Natural killer cell (primary cell): ENCODE measurements at places on chromosomes 2 and 18. TPM values are rescaled to one million over a fixed set of nuclear protein-coding genes. Genes with fewer than 3 reads are reported as not detected.

- DNase-seq: no peak
Observed at GRCh38 chr18:78719821-78720220, 259.8 kb upstream of the SALL3 start.

The CELF4 gene
- not detected for total RNA-seq

DNA sequence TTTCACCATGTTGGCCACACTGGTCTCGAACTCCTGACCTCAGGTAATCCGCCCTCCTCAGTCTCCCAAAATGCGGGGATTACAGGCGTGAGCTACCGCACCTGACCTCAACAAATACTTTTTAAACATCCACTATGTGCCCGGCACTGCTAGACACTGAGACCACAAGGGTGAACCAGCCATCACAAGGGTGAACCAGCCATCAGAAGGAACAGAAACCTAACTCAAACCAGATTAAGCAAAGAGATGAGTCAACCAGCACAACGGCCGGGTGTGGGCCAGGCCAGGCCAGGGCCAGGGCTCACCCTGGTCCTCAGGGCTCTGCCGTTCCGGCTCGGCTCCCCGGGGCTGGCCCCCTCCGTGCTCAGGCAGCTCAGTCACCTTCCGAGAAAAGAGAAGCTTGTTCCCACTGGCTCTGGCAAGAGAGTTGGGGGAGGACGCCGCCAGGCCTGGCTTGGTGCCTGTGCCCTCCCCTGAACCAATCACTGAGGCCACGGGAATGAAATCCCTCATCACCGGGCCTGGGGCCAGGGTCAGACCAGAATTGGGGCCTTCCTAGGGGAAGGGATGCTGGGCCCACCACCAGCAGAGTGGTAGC, 4.4 kb downstream of the TEX44 start:
- no peak for DNase-seq

- no peak for DNase-seq
Observed at GRCh38 chr2:39647104-39647765, 18.5 kb upstream of the TMEM178A start.

The PRSS56 gene
- not detected for total RNA-seq

DNA sequence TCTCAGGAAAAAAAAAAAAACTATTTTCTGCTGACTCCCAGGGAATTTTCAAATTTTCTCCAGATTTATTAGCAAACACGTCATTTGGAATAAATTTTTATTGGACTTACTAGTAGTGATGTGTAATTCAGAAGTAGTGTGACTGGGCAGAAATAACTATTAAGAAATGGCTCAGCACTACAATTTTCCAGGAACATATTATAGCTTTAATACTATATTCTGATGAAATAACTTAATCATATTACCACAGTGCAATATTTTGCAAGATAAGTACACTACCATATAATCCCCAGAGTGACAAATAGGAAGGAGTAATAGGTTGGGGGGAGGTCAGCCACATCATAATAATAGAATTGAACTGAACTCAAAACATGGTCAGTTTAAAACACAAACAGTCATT, 19.7 kb upstream of the TNFAIP6 start:
- no peak for DNase-seq
